Posterior vena cava (tissue), 2 donors: ENCODE measurements at places on chromosomes 6 and 20. TPM values are rescaled to one million over a fixed set of nuclear protein-coding genes. Genes with fewer than 3 reads are reported as not detected.

DNA sequence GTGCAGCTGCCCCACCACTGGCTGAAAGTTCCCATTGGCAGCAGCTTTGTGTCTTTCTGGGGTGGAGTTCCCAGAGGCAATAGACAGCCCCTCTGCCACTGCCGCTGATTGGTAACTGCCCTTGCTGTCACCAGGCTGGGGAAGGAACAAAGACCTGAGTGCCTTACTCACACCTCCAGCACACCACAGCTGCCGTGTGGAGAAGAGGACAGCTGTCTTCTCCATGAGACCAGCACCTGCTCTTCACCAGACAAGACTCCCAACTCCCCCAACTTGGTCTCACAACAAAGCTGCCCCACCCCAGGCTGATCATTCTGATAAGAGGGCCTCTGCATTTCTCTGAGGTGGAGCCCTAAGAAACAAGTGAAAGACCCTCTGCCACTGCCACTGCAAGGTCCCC is 39.7 kb upstream of the PTCHD4 start:
- no peak for DNase-seq

- DNase-seq, result no peak
Measured at GRCh38 chr20:49420811-49421295, 61.6 kb downstream of the KCNB1 start.

- DNase-seq, result no peak
Measured at GRCh38 chr6:166751051-166751595, 124.1 kb upstream of the RPS6KA2 start.

DNA sequence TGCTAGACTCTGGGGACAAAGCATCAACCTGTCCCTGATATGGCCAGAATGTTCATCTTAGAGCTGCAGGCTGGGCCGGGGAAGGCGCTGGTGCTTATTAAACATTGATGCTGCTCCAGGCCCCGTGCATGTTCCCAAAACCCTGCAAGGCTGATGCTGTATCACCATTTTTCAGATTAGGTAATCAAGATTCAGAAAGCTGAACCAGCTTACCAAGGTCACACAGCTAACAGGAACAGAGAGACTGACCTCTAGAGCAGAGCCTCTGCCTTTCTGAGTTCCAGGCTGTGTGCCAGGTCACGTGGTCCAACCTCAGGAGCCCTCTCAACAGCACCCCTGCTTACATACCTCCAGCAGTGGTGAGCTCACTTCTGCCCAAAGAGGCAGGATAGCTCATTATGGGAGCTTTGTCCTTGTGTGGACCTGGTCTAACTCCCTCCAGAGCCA is 16.1 kb upstream of the VSTM2L start:
- no peak for DNase-seq

DNA sequence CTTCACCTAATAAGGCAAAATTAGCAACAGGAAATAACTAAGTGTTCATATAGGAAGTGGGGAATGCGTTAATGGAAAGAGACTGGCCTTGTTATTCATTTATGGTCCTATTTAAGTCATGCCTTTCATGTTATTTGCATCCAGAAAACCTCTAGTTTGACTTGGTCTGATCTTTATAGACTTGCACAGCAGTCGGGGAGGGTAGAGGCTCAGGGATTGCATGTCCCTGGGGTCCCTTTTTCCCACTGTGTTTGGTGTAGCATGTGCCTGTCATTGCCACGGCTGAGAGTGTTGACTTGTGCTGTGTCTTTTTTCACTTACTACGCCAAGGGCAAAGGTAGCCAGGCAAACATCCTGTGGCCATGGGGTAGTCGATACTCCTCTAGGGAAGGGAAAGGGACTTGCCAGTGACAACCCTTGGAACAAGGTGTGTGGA is 105.4 kb upstream of the RIN2 start:
- DNase-seq, result no peak

DNA sequence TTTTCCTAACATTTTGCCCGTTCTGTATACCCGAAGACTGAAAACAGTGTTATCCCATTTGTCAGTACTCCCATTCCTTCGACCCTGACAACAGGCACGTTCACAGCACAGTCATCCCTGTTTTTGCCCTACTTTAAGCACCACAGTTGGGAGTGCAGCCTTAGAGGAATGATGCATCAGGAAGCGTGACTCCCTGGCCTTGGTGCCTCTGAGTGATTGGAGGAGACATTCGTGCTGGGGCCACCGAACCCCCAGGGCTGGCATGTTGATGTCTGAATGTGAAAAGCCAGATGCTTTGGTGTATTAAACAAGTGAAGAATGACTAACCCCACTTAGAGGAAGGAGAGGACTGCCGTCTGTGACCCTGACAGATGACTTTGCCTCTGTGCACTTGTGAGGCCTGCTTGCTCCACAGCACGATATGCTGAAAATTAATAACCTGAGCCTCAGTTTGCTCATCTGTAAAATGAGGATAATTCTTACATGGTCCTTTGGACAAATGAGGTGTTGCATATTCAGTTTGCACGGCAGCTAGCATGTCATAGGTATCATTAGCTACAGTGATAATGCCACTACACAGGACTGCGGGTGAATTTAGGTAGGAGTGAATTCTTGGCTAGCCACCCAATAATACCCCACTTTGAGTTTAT is 36.0 kb downstream of the STK35 start:
- no peak for DNase-seq

DNA sequence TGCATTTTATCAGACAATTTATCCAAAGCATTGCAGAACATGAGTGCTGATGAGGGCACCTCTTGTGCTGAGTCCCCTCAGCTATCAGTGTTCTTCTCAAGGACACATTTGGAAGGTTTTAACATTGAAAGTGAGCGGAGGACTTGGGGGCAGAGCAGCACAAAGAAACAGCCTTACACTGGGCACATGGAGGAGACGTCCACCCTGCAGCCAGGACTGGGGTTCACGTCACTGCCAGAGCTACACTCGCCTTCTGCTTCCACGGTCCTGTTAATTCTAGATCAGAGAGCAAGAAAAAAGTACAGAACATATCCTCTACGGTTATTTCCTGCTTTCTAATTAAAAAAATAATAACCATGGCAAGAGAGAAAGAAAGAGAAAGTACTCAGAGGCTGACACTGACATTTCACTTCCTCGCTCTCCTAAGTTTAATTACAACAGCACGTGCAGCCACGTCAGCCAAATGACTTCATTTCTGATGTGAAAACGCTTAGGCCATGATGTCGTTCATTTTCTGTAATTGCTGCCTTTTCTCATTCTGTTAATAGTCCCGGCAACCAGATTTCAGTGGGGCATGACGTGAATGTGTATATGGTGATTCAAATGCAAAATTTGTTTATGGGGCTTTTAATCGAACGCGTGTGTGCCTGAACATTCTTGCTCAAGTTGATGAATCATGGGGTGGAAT is 5.1 kb downstream of the PRND start:
- no peak for DNase-seq

DNA sequence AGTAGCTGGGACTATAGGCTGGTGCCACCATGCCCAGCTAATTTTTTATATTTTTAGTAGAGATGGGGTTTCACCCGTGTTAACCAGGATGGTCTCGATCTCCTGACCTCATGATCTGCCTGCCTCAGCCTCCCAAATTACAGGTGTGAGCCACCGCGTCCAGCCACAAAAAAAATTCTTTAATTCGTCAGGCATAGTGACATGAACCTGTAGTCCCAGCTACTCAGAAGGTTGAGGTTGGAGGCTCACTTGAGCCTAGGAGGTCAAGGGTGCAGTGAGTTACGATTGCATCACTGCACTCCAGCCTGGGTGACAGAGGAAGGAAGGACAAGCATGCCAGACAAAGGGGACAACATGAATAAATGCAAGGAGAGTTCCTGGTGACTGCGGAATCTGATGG is 19.5 kb upstream of the ASXL1 start:
- DNase-seq, result no peak

DNA sequence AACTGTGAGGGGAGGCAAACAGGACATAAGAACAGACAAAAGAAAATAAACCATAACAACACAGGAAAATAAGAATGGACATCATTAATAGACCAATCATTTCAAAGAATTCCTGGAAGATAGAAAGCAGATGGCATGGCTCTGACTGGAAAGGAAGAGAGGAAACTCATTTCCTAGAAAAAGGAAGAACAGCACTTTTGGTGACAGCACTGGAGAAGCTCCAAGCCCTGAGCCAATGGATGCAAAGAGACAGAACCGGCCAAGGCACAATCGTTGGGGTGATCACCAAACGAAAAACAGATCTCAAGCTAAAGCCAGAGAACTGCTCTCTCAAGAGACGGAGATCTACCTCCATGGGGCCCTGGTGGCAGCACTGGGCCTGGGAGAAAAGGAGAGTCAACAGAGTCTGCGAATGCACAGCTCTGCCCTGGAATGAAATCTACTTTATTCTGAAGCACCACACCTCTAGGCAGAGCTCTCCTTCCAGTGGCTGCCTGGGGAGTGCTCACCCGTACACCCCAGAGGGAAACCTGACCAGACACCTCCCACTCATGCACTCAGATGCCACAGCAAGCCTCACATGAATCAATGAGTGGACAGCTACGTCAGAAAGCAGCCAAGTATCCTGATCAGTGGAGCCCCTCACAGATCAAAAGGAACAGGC is 24.2 kb downstream of the KIAA0319 start:
- DNase-seq, result no peak

- DNase-seq, result no peak
Measured at GRCh38 chr6:142275236-142276006, 26.4 kb upstream of the ADGRG6 start.

DNA sequence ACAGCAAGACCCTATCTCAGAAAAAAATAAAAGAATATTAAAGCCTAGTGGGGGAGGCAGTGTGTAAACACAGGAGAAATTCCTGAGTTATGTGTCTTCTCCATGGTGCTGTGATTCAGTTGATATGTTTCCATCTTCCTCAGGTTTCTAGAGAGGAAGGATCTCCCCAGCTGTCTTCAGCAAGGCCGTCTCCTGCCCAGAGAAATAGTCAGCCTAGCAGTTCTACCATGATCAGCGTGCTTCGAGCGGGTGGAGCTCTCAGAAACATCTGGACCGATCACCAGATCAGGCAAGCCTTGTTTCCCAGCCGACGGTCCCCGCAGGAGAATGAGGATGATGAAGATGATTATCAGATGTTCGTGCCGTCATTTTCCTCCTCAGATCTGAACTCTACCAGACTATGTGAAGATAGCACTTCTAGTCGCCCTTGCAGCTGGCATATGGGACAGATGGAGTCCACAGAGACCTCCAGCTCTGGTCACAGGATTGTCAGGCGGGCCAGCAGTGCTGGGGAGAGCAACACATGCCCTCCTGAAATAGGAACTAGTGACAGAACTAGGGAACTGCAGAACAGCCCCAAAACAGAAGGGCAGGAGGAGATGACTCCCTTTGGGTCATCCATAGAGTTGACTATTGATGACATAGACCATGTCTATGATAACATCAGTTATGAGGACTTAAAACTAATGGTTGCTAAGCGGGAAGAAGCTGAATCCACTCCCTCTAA is 34.9 kb upstream of the MTHFD1L start:
- no peak for DNase-seq

DNA sequence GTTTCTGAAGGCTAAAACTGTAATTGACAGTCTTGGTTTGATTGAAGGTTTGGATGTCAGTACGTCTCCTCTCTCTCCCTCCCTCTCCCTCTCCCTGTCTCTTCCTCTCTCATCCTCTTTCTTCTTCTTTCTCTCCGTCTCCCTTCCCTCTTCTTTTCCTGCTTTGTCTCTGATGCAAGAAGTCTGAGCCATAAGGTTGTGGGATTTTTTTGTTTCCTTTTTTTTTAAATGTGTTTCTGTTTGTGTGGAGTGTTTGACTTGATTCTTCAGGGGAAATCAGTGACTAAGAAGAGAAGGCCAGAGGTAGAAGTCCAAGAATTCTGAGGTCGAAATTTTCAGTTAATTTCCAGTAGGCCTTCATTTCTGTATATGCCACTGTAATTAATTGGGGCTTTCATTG is 111.9 kb downstream of the FOXO3 start:
- DNase-seq, result no peak

GRCh38 chr6:27867945-27868300 is 44.3 kb downstream of the OR2B2 start:
- DNase-seq, result no peak

DNA sequence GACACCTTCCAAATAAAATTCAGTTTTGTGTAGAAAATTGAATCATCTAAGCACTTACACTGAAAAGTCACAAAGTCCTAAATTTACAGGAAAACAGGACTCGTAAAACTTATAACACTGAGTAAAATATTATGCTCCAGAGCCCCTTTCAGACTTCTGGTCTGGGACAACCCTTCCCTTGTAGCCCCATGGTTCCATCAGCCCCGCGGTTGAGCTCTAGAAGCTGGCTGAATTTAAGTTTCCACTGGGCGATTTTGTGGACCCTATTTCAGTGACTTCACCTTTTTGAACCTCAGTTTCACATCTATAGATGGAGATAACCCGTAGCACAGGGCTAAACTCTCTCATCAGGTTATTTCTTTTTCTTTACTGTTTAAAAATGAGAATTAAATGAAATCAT is 117.7 kb upstream of the BACH2 start:
- no peak for DNase-seq

GRCh38 chr6:142871910-142872331 is 73.1 kb downstream of the HIVEP2 start:
- DNase-seq, result no peak

DNA sequence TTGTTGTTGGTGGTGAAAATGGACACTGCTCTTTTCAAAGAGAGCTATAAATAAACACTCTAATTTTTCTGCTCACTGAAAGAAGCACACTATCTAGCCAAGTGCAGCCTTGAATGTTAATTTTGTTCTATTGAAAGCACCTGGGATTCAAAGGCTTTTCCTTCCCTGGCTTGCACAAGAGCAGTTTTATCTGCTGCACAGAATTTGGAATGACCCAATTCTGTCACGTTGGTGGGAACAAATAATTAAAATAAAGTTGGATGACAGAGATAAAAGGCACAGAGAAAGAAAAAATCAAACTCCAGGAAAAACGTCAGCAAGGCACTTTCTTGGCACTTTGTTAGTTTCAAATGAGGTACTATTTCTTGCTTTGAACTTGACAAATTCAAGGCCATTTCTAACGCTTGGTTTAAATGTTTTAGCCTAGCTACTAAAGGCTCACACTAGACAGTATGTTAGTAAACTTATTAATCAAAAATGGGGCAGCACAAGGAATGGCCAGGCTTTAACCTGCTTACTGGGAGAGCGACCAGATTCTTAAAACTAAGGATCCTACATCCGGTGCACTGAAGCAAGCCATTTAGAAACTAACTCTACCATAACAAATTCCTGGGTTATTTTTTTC is 145.5 kb upstream of the ARG1 start:
- no peak for DNase-seq

GRCh38 chr6:147131532-147132128 is 72.6 kb upstream of the STXBP5 start:
- DNase-seq, result no peak

OR2J3 gene
- not detected for total RNA-seq

TREM1 gene
- 4.0 TPM for total RNA-seq

THEMIS gene
- 0.37 TPM for total RNA-seq

CASP8AP2 gene
- total RNA-seq, result 18.2 TPM

OR11A1 gene
- total RNA-seq, result not detected

GRM1 gene
- 0.05 TPM for total RNA-seq

PERP gene
- 8.8 TPM for total RNA-seq

CTCFL gene
- total RNA-seq, result not detected

KIAA0408 gene
- total RNA-seq, result 2.4 TPM

C6orf89 gene
- 56.5 TPM for total RNA-seq

C6orf15 gene
- total RNA-seq, result not detected

PRRT1 gene
- total RNA-seq, result 2.6 TPM

HAO1 gene
- total RNA-seq, result not detected
